ENCODE measurements at places on chromosomes 2 and 18.

GRCh38 chr2:120503793-120504571 is 158.0 kb downstream of the INHBB start:
- DNase-seq: peak; percentile 40

DNA sequence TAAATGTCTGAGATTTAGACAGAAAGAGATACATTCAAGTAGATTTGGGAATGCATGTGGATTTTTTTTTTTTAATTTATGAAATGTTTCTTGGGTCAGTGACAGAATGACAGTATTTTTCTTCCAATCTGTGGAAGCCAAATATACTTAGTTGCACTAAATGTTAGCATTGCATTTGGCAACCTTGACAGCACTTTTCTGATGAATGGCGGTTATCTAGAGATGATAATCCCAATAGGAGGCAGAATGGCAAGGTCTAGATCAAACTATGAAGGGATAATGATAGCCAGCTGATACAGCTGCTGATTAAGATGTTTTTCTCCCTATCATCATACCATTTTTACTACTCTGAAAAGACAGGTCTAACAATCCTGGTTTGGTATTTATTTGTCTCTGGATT is 174.5 kb upstream of the STON1 start:
- DNase-seq: no peak

- no peak for DNase-seq
These were observed 28.0 kb upstream of the LMAN1 start for GRCh38 chr18:59386909-59387686.

- DNase-seq: no peak
These were observed 8.5 kb downstream of the RAX start for GRCh38 chr18:59264651-59265245.

DNA sequence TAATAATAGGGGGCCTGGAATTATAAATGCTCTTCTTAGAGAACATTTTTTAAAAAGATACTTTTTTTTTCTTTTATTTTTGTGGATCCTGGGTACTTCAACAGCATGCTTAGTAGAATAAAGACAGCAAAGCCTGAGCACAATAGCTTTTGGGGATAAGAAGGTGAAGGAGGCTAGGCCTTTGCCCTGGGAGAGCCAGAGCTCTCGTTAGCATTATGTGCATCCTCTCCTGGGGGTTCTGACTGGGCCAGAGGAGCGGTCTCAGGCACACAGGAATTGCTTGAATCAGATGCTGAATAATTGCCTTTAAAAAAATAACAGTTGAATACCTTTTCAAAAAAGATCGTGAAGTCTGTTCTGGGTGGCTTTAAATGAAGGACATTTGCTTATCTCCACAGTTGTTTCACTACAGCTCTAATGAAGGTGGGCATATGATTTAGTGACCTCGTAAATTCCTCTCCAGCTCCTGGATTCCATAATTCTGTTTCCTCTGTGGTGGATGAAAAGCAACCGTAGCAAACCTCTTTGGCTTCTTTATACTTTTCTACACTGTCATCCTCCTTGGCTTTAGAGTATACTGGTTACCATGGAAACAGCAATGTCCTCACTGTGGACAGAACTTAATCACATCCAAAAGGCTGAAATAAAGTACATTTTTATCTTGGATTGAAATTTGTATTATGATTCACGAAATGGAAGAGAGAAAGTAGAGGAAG is 133.8 kb downstream of the MAIP1 start:
- DNase-seq: no peak

GRCh38 chr2:160687629-160688028 is 194.0 kb upstream of the RBMS1 start:
- no peak for DNase-seq
